ENCODE measurements at places on chromosomes 4 and X.

DNA sequence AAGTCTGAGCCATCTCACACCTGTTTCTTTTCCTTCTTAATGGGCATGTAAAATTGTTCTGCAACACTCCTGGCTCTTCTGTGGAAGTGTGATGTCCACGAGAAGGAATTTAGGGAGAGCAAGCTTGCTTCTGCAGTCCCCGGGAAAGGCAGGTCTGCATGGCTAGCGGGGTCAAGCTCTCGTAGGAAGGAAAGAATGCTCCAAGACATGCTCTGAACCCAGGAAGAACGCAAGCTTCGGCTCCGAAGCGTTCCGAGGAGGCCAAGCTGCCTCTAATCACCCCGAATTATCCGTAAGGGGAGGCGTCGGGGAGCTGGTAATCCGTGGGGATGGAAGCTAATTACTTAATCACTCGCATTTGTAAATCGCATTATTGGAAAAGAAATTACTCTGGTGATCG lies 177.7 kb downstream of the CRLF2 start:
- DNase-seq, result no peak

- peak; percentile 60 for DNase-seq
Observed at GRCh38 chr4:99323756-99324155, 2.6 kb upstream of the ADH1B start.

GRCh38 chr4:40507977-40508376 lies 121.7 kb downstream of the RBM47 start:
- no peak for DNase-seq

GRCh38 chr4:184792334-184792733 lies 33.4 kb downstream of the ACSL1 start:
- no peak for DNase-seq

DNA sequence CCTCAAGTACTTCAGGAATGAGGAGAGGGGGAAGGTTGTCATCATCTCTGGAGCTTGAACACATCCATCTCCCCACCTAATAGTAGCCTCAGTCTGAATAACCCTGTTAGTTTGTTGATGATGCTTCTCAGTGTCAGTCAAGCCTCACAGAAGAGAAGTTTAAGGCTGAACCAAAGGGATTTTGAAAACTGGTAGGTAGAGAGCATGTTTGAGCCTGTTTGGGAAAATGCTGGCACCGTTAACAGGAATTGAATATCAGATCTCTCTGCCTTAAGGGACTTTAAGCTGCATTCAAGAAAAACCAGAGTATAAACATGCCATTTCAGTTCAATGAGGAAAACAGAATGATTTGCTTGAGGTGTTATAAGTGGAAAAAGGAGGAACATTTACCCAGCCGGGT lies 73.1 kb downstream of the MAPK10 start:
- DNase-seq, result no peak

- DNase-seq, result no peak
Observed at GRCh38 chr4:119729835-119730670, 101.4 kb upstream of the PDE5A start.

DNA sequence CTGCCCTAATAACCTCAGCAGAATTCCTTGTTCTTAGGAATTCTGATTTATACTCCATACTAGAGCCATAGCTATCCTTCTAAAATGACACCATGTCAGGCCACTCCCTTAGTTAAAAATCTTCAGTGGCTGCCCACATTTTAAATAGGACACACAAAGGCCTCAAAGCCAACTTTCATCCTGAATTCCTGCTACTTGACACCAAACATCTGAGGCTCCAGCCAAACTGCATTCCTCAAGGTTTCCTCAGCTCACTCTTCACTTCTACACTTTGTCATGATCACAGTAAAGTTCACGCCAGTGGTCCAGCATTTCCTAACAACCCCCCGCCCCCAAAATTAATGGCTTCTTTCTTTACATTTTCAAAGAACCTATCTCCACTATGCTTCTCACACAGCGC lies 124.3 kb downstream of the ADGRA3 start:
- DNase-seq, result no peak

DNA sequence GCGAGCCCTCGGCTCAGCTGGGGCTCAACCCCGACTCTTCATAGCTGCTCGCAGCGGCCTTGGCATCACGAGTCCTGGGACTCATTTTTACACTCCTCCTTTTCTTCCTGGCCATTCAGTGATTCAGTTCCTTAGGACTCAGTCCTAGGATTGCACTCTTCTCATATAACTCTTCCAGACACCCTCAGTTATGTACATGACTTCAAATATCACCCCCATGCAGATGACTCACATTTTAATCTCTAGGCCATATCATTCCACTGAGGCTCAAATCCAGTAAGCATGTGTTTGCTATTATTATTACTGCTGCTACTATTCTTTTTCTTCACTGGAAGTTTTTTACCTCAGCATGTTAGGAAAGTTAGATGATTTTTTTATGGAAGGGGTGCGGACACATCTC lies 14.4 kb downstream of the ITGB1BP2 start:
- DNase-seq, result no peak

GRCh38 chrX:86295293-86295692 lies 147.0 kb downstream of the DACH2 start:
- no peak for DNase-seq

GRCh38 chr4:38241541-38241940 lies 281.3 kb downstream of the PTTG2 start:
- no peak for DNase-seq

DNA sequence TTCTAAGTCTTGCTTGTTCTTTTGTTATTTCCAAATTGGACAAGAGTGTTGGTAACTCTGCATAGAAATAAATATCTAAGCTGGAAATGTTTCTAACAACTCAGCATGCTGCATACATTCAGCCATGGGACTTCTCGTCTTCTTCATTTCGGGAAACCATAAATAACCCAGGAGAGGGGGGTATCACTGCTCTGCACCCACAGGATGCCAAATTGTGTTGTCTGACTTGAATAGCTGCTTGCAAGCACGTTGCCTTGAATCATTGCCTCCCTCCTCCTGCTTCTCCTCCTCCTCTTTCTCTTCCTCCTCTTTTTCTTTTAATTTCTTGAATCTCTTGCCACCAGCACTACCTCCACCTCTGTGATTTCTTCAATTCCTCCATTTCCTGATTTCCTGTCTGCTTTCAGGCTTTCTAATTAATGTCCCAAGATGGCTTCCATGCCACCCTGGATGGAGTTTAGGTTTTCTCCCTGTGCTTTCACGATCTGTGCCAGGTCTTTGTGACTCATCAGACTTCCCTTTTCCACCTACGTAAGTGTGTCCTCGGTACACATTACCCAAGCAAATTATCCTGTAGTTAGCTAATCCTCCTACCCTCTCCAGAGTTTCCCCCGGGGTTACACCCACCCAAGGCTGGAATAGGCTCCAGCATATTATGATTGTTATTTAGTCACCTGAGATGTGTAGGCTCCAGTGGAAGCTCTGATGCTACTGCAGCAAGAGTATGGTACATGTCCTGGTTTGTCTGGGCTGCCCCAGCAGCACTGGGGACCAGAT lies 122.6 kb upstream of the VCX3B start:
- no peak for DNase-seq

DNA sequence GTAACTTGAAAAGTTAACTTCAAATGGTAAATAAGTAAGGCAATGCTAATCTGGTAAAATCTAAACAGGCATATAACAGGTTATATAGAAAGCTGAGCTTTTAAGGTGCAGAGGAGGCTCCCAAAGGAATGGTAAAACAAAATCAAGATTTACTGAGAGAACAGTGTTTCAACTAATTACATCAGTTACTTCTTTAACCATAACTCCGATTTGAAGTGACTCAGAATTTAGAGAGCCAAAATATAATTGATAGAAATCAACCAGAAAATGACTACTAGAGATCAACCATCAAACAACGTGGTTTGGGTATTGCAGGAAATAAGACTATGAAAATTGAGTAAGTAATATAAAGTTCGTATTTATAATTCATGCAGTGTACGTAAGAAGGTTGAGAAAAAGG lies 6.9 kb downstream of the G3BP2 start:
- DNase-seq, result no peak

DNA sequence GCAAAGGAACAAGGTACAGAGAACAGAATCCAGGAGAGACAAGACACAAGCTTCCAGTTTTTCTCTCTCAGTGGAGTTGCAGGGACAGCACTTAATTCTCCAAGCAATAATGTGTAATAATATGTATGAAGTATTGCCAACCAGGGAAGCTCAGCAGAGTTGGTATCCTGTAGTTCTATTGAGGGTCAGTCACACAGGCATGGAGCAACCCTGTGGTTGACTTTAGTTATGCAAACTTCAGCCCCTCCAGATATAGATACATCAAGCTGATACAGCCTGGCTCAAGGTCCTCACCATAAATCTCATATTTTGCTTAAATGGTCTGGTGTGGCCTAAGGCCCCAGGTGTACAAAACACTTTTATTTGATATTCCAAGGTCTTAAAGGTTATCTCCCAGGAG lies 248.6 kb upstream of the EPHA5 start:
- DNase-seq, result no peak

- DNase-seq, result no peak
Observed at GRCh38 chr4:120065974-120066516, 603 bp downstream of the MAD2L1 start.

- DNase-seq, result no peak
Observed at GRCh38 chr4:86977621-86978184, 42.9 kb downstream of the AFF1 start.
